B cell (primary cell): ENCODE measurements at places on chromosomes 3 and 15. TPM values are rescaled to one million over a fixed set of nuclear protein-coding genes. Genes with fewer than 3 reads are reported as not detected.
A peak's percentile ranks its signal among the peaks of the same experiment; 100 is the strongest.

The SGO1 gene
- 1.4 and 2.4 TPM in 2 replicates for polyA plus RNA-seq

The UPK1B gene
- not detected in 2 replicates for polyA plus RNA-seq

The DPPA4 gene
- polyA plus RNA-seq: 3.3 and 7.2 TPM in 2 replicates

The GOLGA6L7 gene
- not detected in 2 replicates for polyA plus RNA-seq

DNA sequence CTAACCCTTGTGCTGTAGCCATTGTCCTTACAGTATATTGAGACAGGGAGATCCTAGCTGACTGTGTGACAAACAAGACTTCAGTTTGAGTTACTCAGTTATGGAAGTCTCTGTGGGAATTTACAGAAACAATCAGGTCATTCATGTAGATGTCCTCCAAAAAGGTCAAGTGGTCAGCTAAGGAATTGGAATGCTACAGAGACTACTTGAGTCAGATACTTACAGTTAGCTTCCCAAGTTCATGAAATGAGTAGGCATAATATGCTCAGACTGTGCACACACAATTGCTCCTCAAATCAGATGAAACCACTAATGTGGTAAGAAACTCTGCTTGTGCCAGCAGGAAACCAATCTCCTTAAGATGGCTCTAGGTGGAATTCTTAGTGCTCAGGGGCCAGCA, 985.7 kb downstream of the NSUN3 start:
- no peak for DNase-seq

GRCh38 chr3:118884748-118885206, 149.9 kb downstream of the IGSF11 start:
- DNase-seq: peak; percentile 57

DNA sequence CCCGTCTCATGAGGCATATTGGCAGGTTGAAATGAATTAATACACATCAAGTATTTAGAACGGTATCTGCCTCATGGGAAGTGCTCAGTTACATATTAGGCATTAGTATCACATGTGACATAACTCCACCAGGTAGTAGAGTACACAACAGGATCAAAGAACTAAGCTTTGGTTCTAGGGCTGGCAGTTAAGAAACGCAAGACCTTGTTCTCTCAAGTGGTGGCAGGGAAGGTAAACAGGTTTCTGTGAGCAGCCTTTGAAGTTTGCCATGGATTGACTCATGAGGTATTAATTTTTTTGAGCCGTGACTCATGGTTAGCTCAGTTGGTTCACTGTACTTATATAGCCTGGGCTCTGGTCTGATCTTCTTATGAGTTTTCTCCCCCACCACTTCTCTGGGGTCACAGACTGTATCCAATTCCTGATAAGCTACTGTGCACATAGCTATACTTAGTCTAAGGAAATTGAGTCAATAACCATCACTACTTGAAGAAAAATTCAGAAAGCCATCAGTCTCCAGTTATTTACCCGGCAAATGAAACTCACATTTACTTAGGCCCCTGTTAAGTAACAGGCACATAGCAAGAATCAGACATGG, 155.6 kb upstream of the STT3B start:
- no peak for DNase-seq

GRCh38 chr3:133191818-133192217, 153.6 kb downstream of the TMEM108 start:
- DNase-seq: no peak
